ENCODE measurements at places on chromosomes 4 and X. TPM values are rescaled to one million over a fixed set of nuclear protein-coding genes. Genes with fewer than 3 reads are reported as not detected.

DNA sequence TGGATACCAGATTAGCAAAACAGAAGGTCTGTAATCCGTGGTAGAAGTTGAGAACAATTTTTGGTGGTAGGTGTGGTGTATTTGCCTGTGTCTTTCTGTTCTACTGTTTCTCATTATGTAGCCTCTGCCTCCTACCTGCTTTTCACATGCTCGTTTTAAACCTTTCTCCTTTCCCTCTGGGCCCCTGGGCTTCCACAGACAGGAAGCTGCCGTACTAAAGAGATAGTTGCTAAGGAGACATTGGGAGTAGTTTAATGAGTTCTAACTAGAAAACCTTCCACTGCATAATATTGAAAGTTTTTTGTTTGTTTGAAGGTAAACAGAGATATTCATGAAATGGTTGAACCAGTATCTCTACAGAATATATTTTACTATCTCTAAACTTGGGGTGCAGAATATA, 107.8 kb downstream of the STOX2 start:
- DNase-seq, result no peak

The PRDM5 gene
- total RNA-seq, result 14.8 TPM

DNA sequence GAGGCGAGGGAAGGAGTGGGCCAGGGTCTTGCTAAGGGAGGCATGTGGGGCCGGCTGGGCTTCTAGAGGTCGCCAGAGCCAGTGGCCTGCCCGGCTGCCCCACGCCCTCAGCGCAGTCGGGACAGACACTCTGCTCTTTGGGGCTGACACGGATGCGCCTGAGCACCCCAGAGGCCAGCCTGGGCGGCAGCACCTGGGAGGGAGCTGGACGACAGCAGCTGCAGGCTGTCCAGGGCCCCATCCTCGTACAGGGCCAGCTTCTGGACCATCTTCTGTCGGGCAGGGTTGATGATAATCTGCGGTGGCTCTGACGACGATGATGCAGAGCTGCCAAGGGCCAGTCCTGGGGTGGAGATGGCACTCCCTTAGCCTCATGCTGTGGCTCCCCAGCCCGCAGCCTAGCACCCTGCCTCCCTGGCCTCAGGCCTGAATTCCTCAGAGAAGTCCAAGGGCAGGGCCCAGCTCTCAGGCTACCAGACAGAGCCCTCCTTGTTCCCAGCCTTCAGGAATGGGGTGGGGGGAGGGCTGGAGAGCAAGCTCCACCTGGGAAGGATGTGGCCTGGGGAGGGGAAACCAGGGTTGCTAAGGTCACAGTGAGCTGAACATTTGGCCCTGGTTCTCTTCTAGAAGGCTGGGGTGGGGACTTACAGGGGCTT, 7.2 kb downstream of the IRAK1 start:
- DNase-seq, result peak; percentile 45

The DMP1 gene
- not detected for total RNA-seq

Measured in upper lobe of left lung (tissue), 6 donors.